Activated T-cell treated with anti-CD3 and anti-CD28 coated beads for 4 hours (primary cell): ENCODE measurements at places on chromosomes 12 and 14.

GRCh38 chr14:99677231-99678140, 6.6 kb upstream of the CYP46A1 start:
- no peak for DNase-seq

GRCh38 chr12:50732591-50732990, 31.3 kb upstream of the ATF1 start:
- DNase-seq = no peak

DNA sequence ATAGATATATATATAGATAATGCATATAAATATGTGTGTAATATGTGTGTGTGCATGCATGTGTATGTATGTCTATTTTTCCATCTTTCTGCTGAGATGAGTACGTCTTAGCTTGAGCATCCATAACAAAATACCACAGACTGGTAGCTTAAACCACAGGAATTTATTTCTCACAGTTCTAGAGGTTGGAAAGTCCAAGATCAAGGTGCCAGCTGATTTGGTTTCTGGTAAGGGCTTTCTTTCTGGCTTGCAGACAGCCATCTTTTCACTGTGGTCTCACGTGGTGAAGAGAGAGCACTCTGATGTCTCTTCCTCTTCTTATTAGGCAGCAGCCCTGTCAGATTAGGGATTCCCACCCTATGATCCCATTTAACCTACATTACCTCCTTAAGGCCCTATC, 47.3 kb downstream of the ACSM4 start:
- no peak for DNase-seq

- DNase-seq = no peak
Observed at GRCh38 chr14:72998252-72998903, 28.5 kb downstream of the ZFYVE1 start.

- DNase-seq = no peak
Observed at GRCh38 chr12:60148831-60149230, 553.0 kb downstream of the SLC16A7 start.

- no peak for DNase-seq
Observed at GRCh38 chr12:19646599-19646998, 207.3 kb downstream of the AEBP2 start.

DNA sequence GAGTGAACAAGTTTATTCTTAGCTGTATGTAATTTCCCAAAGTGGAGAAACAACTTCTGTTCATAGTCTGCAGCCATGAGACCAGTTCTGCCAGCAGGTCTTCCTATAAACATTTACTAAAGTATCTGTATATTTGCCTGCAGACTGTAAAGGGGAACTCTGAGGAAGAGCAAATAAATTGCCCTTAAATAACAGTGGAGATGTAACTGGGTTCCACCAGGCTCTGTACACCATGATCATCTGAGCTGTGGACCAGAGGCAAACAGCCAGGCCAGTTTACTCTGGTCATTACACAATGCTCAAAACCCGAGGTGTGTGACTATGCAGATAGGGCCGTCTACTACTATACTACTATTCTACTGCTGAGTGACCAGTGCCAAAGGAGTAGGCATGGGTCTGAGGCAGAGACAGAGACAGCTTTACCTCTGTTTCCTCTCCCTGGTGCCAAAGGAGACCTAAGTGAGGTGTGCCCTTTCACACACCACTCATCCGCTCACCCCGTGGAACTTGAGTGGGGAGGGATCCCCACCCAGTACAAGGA, 21.1 kb upstream of the CERS5 start:
- no peak for DNase-seq

DNA sequence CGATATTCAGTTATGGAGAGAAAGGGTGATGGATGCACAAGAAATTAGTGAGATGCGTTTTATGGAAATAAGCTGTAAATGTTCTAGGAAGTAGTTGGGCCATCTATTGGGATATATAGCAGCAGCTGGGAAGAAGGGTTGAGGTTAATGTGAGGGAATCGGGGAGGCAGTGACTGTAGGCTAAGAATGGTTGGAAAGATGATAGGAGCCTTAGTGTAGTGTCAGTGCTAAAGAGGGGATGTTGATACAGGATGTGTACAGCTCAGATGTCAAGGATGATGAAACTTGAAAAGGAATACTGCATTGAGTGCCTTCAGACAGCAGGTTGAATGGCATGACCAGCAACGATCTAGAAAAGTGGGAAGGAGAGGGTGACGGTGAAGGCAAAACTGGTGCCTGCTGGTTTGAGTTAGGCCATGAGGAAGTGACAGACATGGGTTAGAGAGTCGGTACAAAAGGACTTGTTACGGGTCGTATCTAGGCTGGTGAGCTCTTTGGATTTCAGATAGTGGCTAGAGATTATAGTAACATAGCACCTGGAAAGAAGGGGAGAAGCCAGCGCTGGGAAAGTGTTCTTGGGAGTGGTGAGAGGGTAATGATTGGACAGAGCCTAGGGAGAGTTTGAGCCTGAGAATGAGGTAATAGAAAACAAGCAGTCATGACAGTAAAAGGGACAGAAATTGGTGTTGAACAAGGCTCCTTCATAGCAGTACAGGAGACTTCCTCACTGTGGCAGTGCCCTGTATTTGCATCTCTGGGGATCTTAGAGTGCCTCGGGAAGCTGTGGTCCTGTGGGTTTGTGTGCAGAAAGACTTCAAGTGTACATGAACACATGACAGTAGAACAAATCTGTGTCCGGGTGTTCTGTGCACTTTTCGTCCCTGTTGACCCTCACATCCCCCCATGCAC, 9.6 kb downstream of the MARS1 start:
- no peak for DNase-seq

DNA sequence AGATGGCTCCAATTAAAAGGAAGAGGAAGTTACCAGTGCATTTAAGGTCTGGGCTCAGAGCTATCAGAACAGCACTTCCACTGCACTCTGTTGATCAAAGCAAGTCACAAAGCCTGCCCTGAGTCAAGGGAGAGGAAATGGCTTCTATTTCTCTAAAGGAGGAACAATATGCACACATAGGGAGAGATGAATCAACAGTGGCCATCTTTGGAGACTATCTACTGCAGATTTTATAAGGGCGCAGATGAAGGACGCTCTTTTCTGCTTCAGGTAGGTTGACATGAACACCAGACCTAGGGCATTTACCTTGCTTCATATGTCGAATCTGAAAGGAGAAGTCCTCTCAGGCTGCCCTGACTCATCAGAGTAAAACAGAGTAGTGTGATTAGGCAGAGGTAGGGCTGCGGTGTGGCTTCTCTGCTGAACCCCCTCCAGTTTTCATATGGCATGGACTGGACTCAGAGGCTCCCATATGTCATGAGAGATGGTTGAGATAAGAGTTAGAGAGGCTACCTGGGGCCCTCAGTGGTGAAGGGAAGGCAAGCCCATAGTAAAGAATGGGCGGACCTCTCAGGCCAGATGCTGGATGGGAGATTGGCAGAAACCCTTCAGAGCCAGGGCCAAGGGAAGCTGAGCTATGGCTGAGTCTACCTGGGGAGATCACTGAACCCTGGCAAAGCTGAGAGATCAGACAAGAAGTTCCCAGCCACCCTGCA, 84.4 kb downstream of the ARF6 start:
- DNase-seq = peak; percentile 36

DNA sequence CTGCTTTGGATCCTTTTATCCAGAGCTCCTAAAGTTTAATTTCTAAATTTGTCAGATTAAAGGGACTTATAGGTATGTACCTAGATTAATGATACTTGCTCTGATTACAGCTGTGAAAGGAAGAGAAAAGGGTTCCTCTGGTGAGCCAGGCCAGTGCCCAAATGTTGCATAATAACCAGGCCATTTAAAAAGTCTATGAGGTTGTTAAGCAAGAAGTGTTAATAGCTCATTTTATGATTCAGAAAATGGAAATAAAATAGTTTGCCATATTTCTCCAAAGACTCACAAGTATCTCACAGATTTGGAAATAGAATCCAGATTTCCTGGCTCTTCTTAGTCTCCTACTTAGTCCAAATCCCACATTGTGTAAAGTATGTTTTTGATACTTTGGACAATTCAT, 67.6 kb downstream of the SLC38A6 start:
- DNase-seq = no peak

- DNase-seq = no peak
Observed at GRCh38 chr14:84998216-84998615, 531.7 kb upstream of the FLRT2 start.

DNA sequence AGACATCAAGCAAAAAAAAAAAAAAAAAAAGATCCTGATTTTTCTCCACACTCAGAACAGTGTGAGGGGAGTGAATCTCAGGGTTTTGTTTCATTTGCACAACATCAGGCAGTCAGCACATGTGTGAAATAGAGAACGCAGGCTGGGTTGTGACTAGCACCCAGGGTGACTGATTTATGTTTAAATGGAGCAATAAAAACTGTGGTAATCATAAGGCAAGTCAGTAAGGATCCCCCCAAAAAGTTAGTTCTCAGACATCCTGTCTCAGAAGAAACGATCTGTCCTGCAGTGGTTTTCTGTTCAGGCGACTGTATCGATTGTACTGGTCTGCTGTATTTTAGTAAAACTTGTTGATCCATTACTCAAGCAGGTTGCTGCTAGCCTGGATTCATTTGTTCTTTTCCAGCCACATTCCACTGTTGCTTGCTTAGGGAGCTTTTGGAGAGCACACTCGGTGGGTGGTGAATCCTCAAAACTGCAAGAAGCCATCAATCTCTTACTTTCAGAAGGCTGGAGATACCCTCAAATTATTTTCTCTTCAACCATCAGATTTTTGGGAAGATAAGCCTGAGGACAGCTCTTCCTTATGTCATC, 107.1 kb downstream of the DACT1 start:
- DNase-seq = no peak

GRCh38 chr14:106507354-106507753, 981.0 kb downstream of the TMEM121 start:
- no peak for DNase-seq

GRCh38 chr12:63795032-63795687, 15.5 kb downstream of the RXYLT1 start:
- no peak for DNase-seq
